ENCODE measurements at places on chromosomes 7 and 10. TPM values are rescaled to one million over a fixed set of nuclear protein-coding genes. Genes with fewer than 3 reads are reported as not detected.

The ZNF37A gene
- total RNA-seq: 52.3 TPM

The ITGA8 gene
- not detected for total RNA-seq

The TRIM74 gene
- total RNA-seq: 0.26 TPM

The ARMC3 gene
- not detected for total RNA-seq

The SLC25A28 gene
- total RNA-seq: 46.3 TPM
